ENCODE measurements at places on chromosomes 3 and 15.

GRCh38 chr3:127698286-127698685, 25.5 kb downstream of the ABTB1 start:
- DNase-seq, result no peak

- DNase-seq, result no peak
These were observed 118.7 kb downstream of the THRB start for GRCh38 chr3:24375947-24376384.

GRCh38 chr3:25830373-25831280, 40.7 kb downstream of the OXSM start:
- DNase-seq, result no peak

DNA sequence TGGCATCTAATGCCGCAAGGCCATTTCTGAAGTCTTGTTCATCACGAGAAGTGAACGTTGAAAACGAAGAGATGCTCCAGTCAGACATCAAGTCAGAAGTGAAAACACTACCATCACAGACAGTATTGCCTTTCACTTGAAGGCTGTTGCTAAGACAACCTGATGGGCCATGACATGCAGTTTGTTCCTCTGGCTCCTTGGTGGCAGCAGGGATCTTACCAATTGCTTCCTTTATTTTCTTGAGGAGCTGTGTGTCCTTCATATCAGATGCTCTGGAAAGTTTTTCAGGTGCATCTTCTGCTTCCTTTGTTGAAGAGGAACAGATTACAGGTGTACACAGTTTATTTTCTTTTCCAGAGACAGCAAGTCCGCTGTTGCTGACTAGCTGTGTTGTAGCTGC, 30.7 kb upstream of the MYLK start:
- DNase-seq, result no peak

DNA sequence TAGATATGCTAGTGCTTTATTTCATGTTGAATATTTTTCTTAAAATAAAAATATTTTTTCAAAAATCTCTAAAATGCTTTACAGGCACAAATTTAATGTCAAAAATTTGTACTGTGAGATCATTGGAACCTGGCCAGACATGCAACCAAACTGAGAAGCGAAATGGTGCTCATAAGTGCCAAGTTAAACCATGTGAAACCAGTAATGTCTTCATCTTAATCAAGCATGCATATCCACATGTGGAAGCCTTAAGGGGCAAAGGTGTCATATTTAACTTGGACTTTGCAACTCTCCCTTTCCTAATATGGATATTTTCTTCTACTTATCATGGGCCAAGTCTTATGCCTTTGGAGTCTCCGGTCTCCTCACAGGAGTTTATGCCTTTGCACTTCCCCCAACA, 208.9 kb upstream of the COL8A1 start:
- no peak for DNase-seq

DNA sequence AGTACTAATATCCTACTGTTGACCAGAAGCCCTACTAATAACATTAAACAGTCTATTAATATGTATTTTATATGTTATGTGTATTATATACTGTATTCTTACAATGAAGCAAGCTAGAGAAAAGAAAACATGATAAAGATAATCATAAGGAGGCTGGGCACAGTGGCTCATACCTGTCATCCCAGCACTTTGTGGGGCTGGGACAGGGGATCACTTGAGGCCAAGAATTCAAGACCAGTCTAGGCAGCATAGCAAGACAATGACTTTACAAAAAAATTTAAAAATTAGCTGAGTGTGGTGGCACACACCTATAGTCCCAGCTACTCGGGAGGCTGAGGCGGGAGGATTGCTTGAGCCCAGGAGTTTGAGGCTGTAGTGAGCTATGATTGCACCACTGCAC, 8.9 kb upstream of the HERC1 start:
- no peak for DNase-seq
